ENCODE measurements at places on chromosomes 1 and 21.

DNA sequence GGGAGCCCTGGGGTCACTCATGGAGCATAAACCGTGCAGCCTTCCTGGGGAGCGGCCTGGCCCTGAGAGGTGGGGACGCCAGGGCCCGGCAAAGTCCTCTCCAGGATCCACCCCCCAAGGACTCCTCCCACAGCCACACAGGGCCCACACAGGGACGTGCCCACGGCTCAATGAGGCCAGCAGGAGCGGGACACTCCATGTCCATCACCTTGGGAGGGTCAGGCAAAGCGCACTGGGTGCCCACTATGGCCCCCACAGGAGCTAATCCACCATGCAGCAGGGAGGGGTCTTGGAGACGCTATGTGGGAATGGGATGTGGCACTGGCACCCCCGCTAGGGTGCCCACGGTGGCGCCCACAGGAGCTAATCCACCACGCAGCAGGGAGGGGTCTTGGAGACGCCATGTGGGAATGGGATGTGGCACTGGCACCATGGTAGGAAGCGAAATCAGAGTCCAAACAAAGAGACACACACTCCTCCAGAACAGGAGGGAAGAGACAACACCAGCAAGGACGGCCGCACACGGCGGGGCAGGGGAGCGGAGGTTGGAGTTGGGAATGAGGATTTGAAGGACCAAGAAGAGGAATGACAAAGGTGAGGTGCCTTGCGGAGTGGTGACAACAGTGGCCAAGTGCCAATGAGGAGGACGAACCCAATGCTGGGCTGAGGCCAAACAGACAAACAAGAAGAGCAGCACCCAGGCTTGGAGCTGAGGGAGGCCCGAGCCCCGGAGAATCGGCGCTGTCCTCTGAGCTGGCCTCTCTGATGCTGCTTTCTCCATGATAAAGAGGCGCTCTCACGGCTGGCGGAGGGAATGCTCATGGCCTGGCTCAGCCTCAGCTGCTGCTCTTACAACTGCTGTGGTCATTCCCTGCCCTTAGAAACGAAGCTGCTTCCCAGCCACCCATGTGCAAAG is 18.1 kb upstream of the SLC19A1 start:
- no peak for DNase-seq

DNA sequence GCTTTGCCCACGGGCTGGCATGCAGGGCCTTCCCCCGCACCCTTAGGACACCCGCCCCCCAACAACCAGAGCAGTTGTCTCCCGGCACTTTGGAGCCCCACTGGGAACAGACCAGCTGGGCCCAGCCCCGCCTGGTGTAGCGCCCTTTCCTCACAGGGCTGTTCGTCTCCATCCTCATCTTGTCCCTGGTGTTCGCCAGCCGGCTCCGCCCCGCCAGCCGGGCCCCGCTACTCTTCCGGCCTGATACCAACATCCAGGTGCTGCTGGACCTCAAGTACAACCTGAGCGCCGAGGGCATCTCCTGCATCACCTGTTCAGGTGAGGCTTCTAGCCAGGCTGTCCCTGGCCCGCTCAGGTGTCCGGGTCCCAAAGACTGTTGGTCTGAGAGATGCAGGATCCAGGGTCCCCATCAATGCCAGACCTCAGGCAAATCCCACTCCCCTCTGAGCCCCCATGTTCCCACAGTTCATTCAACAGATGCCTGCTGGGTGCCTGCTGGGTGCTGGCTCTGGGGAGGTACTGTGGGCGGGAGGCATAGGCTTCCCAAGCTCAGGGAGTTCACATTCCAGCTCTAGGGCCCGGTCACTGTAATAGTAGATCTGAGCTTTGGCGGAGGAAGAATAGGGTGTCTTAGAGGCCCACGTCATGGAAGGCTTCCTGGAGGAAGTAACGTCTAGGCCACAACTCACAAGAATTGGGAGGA is 41.7 kb downstream of the DISP3 start:
- DNase-seq, result no peak

GRCh38 chr1:213083112-213083445 is 32.0 kb downstream of the RPS6KC1 start:
- DNase-seq, result no peak

DNA sequence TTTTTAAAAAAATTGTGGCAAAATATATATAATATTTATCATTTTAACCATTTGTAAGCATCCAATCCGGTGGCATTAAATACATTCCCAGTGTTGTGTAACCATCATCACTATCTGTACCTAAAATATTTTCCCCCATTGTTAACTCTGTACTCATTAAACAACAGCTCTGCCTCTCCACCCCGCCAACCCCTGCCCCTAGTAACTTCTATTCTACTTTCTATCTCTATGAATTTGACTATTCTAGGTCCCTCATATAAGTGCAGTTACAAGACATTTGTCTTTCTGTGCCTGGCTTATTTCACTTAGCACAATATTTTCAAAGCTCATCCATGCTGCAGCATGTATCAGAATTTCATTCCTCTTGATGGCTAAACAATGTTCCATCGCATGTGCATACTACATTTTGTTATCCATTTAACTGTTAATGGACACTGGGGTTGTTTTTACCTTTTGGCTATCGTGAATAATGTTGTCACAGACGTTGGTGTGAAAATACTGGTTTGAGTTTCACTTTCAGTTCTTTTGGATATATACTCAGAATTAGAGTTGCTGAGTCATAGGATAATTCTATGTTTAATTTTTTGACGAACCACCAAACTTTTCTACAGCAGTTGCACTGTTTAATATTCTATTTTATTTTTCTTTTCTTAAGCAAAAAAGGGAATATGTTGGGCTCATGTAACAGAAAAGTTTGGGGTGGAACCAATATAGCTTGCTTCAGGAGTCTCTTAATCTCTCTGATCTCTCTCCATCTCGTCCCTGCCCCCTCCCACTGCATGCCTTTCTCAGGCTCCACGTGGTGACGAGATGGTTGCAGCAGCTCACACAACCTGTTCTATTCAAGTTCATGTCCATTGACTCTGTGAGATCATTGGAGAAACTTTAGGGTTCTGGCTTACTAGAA is 25.2 kb upstream of the RCAN1 start:
- no peak for DNase-seq

DNA sequence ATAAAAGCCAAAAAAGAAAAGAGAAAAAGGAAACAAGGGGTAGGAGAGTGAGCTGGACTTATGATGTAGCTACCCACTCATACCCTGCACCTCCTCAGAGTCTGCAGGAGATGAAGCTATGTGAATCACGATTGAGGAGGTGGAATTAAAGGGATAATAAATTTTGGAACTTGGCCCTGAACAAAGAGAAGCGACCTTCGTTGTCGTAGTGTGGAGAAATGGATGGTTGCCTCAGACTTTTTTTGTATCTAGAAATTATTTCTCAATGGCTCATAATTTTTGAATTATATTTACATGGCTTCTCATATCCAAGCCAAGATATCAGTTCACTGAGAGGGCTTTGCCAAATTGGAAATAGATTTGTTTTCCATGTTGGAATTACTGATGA is 37.8 kb upstream of the SIPA1L2 start:
- DNase-seq, result no peak

DNA sequence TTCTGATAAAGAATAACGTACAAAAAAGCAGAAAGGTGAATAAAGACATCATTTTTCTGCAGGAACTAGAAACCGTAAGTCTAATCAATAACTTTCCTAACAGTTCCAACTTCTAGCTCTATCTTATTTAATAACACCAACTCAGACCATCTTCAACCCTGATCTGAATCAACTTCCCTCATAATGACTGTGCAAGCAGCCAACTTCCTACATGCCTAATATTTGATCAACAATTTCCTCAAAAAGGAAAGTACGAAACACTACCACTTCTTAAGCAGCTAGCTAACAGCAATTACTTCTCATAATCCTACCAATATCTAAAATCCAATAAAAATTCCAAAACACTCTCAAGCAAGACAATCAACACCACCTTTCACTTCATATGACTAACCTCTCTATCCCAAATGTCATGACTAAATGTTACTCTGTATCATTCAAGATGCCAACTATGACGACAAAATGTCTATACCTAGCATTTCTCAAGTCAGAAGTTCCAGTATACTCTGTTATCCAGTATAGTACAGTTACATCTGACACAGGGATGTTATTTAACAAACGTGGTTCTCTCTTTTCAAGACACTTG is 1.7 kb downstream of the COP1 start:
- DNase-seq, result no peak

GRCh38 chr1:185861630-185862029 is 127.4 kb downstream of the HMCN1 start:
- DNase-seq, result no peak

DNA sequence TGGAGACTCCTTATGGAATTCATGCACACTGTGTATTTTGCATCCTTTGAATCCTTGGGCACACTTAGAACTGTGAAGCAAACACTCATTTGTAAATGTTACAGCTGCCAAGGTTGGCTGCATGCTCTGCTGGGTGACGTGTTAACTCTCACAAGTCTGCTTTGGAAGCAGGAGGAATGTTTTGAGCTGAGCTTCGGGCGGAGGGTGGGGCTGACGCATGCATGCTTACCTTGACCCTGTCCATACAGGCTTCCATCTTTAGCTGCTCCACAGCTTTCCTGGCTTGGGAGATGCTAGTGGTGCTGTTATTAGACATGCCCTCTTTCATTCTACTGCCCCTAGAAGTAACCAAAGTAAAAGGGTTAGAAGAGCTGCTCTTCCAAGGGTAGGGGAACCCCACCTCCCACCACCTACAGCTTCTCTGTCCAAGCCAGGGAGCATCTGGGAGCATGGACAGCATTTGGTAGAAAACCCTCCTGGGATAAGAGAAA is 66.0 kb downstream of the GNG4 start:
- no peak for DNase-seq

GRCh38 chr1:17439250-17440073 is at the start of gene RCC2:
RCC2 (minus strand) TSS chr1:17439677; CDS start chr1:17438514, 1,163 bp downstream.
- DNase-seq, result no peak

DNA sequence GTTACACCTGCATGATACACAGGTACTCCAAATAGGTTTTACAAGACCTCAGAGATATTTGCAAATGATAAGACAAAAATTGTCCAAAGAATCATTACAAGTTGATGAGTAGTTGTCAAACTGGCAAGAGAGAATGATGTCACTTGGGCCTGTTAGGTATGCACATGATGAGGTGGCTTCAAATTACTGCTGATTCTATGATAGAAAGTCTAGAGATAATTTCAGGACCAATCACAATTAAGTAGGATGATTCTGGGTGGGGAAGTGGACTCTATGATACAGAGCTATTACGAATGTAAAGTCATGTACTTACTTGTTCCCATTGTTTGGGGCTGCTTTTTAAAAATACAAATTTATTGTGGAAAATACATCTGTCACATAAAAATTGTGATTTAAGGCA is 5.2 kb upstream of the SPRR1B start:
- DNase-seq, result no peak

DNA sequence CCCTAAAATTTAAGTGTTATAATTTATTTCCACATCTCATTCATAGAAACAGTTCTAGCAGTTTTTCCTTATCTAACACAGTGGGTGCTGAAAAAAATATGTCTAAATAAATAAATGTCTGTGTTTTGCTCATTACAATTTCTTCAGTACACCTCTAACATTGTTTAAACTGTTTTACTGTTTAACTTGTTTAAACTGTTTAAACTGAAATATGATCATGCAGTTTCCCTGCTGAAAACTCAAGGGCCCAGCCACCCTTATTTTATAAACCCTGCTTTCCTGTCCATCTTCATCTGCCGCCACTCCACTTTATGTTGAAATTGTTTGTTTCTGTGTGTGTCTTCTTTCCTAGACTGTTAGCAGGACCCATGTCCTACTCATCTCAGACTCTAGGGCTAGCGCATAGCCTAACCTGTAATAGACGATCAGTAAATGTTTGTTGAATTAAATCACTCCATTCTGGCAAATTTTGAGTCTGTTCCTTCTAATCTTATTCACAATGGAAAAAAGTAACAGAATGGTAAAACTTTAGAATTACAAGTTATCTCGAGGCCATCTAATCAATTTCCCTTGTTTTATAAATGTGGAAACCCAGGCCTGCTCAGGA is 9.4 kb upstream of the PIK3C2B start:
- no peak for DNase-seq

- no peak for DNase-seq
Observed at GRCh38 chr1:95685081-95685480, 451.1 kb downstream of the RWDD3 start.

GRCh38 chr21:15001857-15002606 is 62.8 kb downstream of the NRIP1 start:
- no peak for DNase-seq

- no peak for DNase-seq
Observed at GRCh38 chr1:110674337-110675059, at the start of gene KCNA3. KCNA3 (minus strand) TSS chr1:110674940; CDS start chr1:110674809, 131 bp downstream.

- no peak for DNase-seq
Observed at GRCh38 chr1:203174324-203174985, 1.2 kb downstream of the MYBPH start.

DNA sequence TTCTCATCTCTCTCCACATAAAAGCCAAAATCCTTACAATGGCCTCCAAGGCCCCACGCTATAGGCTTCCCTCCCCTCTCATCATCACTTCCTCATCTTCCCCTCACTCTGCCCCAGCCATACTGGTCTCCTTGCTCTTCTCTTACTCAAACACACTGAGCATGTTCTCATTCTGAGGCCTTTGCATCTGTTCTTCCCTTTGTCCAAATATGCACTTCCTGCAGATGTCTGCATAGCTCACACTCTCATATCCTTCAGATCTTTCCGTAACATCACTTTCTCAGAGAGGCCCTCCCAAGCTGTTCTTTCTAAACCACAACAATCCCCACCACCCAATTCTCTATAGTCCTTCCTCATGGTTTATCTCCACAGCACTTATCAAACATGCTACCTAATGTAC is 284.1 kb downstream of the HHIPL2 start:
- no peak for DNase-seq

GRCh38 chr1:187054862-187055757 is 226.4 kb downstream of the PLA2G4A start:
- no peak for DNase-seq

- no peak for DNase-seq
Observed at GRCh38 chr1:51648180-51649109, 31.6 kb downstream of the OSBPL9 start.

- DNase-seq, result no peak
Observed at GRCh38 chr1:107499139-107499744, 358.4 kb downstream of the NTNG1 start.

- DNase-seq, result no peak
Observed at GRCh38 chr1:71377886-71378285, 297.1 kb upstream of the ZRANB2 start.

DNA sequence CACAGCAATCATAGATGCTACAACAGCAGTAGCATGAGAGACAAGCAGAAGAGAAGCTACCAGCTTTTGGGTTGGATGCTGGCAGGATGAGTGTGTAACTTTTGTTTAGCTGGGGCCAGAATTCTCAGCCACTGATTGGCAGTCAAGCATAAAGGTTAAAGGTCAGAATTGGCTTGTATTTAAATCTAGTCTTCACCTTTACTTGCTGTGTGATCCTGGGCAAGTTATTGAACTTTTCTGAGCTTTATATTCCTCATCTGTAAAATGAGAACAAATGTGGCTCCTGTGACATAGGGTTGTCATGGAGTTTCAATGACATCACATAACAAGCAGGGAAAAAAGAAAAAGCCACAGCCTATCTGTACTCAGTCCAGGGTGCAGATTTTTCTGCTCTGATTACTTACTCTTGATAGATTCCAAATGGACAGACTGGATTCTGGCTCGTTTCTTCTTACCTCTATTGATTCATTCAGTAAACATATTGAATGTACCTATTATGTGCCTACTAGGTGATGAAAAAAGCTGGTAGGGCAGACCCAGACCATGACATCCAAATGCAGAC is 2.8 kb upstream of the AZIN2 start:
- no peak for DNase-seq

Data from Panc1 (cell line).